GM10248 (cell line): ENCODE measurements at places on chromosomes 5 and 9.

DNA sequence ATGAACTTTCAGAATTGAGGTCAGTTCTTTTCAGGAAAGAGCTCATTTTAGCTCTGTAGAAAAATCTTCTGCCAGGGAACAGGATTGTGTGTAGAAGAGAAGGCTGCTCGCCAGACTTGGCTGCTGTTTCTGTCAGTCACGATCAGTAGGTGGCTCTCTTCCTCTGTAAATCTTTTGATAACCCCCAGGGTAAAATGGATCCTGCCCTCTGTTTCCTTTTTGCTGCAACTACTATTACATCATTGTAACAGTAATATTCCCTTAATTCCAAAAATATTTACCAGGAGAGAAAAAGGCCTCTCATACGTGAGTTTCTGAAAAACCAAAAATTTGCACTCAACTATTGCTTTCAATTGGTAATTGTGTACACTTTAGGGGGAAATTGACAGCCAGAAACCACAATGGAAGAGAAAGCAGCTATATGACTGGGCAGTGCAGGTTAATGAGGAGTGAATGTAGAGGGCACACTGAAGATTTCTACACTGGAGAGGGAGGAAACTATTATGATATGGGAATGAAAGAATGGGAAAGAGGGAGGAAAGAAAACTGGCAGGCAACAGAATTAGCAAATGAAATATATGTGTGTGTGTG lies 12.3 kb downstream of the IFNA21 start:
- peak; percentile 40 for DNase-seq

- DNase-seq: no peak
Measured at GRCh38 chr5:639584-640213, 27.6 kb downstream of the CEP72 start.

DNA sequence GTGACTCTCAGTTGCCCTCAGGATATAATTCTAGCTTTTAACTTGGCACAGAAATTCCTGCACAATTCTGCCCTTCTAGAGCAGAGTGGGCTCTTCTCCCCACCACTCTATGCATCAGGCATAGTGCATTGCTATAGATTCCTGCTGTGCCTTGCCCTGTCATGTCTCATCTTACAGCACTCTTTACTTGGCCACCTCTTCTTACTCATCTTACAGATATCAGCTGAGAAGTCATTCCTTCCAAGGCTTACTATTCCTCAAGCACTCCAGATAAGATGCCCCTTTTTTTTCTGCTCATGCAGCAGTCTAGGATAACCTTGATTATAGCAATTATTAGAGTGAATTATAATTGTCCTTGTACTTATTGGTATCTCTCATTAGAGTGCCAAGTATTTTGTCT lies 5.6 kb downstream of the FAM221B start:
- DNase-seq: no peak

GRCh38 chr5:97550164-97550563 lies 367.1 kb upstream of the RIOK2 start:
- DNase-seq: no peak

DNA sequence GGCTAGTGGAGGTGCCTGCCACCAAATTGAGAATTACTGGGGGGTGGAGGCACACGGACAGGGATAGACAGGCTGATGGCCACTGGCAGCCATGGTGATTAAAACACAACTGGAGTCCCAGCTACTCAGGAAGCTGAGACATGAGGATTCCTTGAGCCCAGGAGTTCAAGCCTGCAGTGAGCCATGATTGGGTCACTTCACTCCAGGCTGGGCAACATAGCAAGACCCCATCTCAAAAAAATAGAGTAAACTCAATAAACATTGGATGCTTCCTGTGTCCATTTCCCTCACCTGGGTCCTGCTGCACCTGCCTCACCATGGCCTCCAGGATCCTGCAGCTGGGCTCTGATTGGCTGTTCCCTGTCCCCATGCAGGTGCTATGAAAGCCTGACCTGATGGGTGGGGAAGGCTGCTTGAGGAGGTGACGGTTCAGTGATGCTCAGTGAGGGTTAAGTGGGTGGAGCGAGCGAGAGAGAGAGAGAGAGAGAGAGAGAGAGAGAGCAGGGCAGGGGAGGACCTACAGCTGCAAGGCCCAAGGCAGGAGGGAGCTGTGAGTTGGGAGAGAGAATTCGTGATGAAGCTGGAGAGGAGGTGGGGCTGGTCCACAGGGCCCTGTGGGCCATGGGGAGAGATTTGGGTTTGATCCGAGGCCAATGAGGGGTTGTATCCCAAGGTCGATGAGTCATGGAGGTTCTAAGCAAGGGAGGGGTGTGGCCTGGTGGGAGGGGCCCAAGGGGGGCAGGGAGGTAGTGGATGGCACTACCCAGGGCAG lies 36.7 kb upstream of the FUBP3 start:
- DNase-seq: no peak

DNA sequence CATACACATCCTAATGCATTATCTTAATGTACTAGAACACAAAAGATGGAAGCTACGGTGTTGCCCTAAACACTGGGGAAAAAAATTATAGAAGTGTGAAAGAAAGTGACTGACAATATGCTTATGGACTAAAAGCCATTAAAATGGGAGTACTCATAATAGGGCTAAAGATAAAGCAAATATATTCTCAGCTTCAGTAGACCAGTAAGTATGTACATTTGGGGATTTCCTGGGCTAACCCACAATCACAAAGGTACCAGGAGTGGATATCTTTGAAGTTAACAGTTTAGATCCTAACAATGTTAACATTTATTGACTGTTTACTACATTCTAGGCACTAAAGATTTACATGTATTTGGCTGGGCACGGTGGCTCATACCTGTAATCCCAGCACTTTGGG lies 36.9 kb downstream of the PTGER4 start:
- no peak for DNase-seq

DNA sequence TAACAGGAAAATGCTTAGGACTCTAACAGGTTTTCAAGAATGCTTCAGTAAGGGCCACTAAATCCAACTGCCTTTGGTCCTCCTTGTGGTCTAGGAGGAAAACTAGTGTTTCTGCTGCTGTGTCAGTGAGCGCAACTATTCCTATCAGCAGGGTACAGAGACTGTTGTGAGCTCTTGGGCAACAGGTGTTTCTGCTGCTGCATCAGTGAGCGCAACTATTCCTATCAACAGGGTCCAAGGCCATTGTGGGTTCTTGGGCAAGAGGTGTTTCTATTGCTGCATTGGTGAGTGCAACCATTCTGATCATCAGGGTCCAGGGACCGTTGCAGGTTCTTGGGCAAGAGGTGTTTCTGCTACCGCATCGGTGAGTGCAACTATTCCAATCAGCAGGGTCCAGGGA lies 256.3 kb downstream of the CDH10 start:
- no peak for DNase-seq

DNA sequence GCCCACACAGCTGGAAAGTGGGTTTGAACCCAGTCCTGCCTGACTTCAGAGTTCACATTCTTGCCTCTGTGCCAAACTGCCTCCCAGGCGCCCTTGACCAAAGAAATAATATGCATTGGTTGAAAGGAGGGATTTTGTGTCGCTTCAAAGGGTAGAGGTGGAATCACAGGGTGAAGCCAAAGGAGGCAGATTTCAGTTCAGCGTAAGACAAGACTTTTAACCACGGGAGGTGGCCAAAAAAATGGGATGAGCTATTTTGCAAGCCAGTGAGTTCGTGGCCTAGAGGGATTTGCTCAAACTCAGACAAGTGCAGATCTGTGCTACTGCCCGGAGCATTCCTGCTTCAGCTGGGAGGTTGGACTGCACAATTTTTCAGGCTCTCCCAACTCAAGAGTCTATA lies 57.6 kb upstream of the RANBP3L start:
- no peak for DNase-seq

- DNase-seq: no peak
Measured at GRCh38 chr5:38446029-38446522, 110.4 kb downstream of the LIFR start.

DNA sequence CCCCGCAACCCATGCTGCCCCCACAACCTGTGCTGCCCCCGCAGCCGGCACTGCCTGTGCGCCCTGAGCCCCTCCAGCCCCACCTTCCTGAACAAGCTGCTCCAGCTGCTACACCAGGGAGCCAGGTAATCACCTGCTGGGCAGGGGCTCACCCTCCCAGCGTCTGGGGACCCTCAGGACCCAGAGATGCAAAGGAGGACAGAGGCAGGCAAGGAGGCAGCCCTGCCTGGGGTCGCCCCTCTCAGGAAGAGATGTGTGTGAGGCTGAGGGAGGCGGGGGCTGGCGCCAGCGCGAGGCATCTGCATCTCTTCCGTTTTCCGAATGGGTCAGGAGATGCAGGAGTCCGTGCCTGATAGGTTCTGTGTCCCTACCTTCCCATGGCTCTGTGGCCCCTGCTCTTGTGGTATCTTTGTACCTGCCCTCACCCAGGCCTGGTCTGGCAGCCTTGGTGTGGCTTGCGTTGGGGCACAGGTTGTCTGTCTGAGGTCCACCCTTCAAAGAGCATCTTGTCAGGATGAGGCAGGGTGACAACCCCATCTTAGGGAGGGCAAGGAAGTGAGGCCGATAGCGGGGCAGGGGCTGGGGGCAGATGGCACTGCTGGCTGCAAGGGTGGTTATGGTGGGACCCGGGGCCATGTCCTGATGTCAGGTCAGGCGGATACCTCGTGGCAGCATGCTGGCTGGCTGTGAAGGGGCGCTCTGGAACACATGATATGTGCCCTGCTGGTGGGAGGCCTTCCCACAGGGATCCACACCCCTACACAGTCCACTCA lies 75.7 kb downstream of the WNK2 start:
- DNase-seq: no peak

DNA sequence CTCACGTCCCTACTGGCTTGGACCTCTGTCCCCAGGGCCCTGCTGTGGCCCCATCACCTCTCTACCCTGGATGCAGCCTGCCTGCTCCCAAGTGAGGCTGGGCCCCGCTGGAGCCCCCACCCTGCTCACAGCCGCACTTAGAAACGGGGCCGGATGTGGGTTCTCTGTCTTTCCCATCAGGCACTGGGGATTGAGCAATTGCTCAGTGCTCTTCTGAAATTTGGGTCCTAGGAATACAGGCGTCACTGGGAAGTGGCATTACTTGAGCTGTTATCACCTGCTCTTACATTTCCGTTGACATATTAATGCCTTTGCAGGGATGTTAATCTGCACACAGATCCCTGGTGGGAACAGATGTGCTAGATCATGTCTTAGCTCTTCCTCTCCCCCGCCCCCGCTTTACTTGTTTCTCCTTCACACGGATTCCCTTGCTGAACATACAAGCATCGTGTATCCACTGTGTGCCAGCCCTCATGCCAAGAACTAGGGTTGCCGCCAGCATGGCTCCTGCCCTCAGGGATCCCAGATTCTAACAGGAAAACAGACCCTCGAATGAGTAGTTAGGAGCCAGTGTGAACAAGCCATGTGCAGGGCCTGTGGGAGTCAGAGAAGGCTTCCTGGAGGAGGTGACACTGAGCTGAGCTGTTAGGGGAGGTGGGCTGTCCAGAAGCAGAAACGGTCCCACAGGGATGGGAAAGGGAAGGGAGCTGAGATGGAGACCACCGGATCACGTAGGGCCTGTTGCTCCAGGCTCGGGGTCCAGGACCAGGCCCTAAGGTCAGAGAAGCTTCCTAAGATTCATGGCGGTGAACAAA lies 65.1 kb downstream of the NEK6 start:
- DNase-seq: no peak

DNA sequence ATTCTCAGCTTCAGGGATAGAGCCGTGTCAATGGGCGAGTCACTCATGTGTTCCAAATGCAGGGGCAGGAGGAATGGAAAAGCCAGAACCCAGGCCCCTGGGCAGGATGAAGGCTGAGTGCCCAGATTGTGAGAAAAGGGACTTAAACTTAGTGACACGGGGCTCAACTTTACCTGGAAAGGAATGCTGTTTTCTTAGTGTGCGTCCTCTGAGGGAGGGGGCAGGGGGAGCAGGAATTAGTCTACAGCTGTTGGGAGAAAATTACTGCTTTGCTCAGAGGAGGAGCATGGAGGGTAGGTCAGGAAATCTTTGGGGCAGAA lies 14.6 kb downstream of the HK3 start:
- DNase-seq: no peak

GRCh38 chr9:129694243-129694646 lies 28.8 kb downstream of the PRRX2 start:
- no peak for DNase-seq

GRCh38 chr9:129511285-129511900 lies 109.5 kb downstream of the C9orf50 start:
- no peak for DNase-seq

DNA sequence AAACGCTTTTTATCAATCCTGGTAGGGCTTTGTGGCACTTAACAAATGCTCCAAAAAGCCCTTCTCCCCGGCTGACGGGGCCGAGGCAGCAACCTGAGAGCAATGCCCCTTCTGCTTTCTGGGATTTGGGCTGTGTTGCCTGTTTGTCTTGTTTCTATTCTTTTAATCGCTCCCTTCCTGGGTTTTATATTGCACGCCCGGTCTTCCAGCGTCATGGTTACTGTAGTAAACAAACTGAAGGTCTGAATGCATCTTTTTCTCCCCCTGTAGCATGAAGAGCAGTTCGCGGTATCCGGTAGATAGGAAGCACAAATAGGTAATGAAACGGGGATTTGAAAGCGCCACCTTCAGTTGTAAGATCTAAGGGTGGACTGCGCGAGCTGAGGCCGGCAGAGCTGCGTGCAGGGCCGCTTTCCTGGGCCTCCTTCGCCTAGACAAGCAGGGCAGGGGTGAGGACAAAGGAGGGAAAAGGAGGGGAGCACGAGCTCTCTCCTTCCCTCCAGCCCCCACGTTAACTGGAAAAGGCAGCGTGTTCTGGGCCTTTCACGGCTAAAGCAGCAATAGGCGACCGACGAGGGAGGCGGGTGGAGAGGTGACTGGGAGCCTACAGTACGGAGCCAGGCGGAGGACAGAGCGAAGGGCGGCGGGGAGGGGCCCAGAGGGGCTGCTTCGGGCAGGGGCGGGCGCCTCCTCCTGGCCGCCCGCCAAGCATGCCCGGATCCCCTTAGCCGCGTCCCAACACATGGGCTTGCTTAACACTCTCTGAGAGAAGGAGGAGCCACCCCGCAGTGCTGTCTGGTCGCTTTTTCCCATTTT lies 49.3 kb upstream of the ZNF366 start:
- peak; percentile 76 for DNase-seq

DNA sequence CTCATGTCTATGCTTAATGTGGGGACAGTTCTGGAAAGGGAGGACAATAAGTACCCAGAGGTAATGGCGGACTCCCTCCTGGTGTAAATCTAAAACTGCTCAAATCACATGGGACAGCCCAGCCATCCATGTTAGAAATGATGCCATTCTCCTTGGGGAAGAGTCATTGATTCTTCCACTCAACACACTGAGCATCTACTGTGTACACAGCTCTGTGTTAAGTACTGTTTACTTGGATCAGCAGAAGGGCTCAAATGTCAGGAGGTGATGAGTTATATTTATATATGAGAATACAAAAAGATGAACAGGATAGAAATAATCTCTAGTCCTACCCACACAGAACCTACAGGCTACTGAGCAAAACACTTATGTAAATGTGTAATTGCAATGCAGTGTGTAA lies 31.8 kb upstream of the NANS start:
- no peak for DNase-seq

GRCh38 chr9:5536684-5537083 lies 26.4 kb downstream of the PDCD1LG2 start:
- DNase-seq: peak; percentile 42

GRCh38 chr5:3382782-3383181 lies 212.8 kb upstream of the IRX1 start:
- no peak for DNase-seq
